ENCODE measurements at places on chromosomes 7 and 10. TPM values are rescaled to one million over a fixed set of nuclear protein-coding genes. Genes with fewer than 3 reads are reported as not detected.

The CCDC172 gene
- total RNA-seq: not detected

The HEPACAM2 gene
- total RNA-seq: 0.38 TPM

The CALY gene
- total RNA-seq: 3.0 TPM

The ING3 gene
- total RNA-seq: 41.7 TPM

The VAX1 gene
- 0.33 TPM for total RNA-seq

The NEUROD6 gene
- total RNA-seq: 0.93 TPM

The C10orf143 gene
- total RNA-seq: 0.71 TPM

The SPDYE16 gene
- total RNA-seq: 1.2 TPM

The PON3 gene
- 1.4 TPM for total RNA-seq

The CLIP2 gene
- 63.3 TPM for total RNA-seq

The CALHM3 gene
- not detected for total RNA-seq

The BICC1 gene
- 34.4 TPM for total RNA-seq

The PNLIPRP1 gene
- total RNA-seq: not detected

The PNLIP gene
- total RNA-seq: not detected

The LRRC17 gene
- 46.9 TPM for total RNA-seq

The HYAL4 gene
- total RNA-seq: not detected

The CTBP2 gene
- 121 TPM for total RNA-seq

The ATP6V0A4 gene
- total RNA-seq: 0.66 TPM

The VENTX gene
- total RNA-seq: 0.22 TPM

The RPEL1 gene
- not detected for total RNA-seq

The VWDE gene
- 1.4 TPM for total RNA-seq

The EGR2 gene
- 2.3 TPM for total RNA-seq

The ELAPOR2 gene
- 36.7 TPM for total RNA-seq

The INSYN2A gene
- 4.7 TPM for total RNA-seq

The GCK gene
- total RNA-seq: 5.9 TPM

The DYNC1I1 gene
- total RNA-seq: 31.7 TPM

The CDHR1 gene
- 150 TPM for total RNA-seq

The HOGA1 gene
- 1.6 TPM for total RNA-seq

The ZPBP gene
- total RNA-seq: 5.7 TPM

The UNC5B gene
- total RNA-seq: 10.9 TPM

All from camera-type eye (tissue), 1 donor.